Daoy (cell line): ENCODE measurements at places on chromosomes 16 and 17. TPM values are rescaled to one million over a fixed set of nuclear protein-coding genes. Genes with fewer than 3 reads are reported as not detected.

C17orf100 gene
- total RNA-seq: 0.06 and 0.71 TPM in 2 replicates

FAHD1 gene
- total RNA-seq: 26.6 and 50.7 TPM in 2 replicates

INCA1 gene
- total RNA-seq: 0.23 TPM in 1 of 2 replicates, not detected in the other

CYLD gene
- 21.1 and 29.3 TPM in 2 replicates for total RNA-seq

PPL gene
- total RNA-seq: 0.06 and 0.27 TPM in 2 replicates

PMP22 gene
- 26.7 and 32.4 TPM in 2 replicates for total RNA-seq

EVPL gene
- 0.06 and 0.12 TPM in 2 replicates for total RNA-seq

GRCh38 chr17:2094891-2095535, 40.1 kb downstream of the HIC1 start:
- DNase-seq: peak; percentile 43

- no peak for DNase-seq
These were observed 8.2 kb downstream of the ARL4D start for GRCh38 chr17:43406676-43407645.

- no peak for DNase-seq
These were observed 53.2 kb downstream of the PIPOX start for GRCh38 chr17:29096094-29096493.

DNA sequence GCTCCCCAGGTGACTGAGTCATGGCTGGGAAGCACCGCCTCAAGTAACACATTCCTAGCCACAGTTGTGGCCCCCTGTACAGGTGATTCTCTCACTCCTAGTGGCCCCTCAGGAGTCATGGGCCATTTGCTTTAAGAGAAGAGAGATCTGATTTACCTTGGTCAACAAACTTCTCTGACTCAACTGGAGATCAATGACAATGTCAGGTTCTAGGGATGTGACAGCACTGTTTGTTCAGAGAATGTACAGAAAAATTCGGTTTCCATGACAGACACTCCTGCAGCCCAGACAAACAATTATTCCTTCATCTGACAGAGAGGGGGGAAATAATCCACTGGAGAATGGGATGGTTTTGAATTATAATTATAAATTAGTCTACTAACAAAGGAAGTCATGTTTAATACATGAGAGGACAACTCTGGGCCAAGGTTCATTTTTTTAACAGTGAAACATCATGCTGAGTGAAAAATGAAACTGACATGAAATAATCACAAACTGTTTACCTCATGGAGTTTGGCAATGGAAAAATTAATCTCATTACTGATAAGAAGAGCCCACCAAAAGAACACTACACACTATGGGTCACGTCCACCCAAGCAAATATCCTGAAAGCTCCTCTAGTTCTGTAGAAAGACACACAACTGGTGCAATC, 9.7 kb downstream of the ERN1 start:
- DNase-seq: no peak

DNA sequence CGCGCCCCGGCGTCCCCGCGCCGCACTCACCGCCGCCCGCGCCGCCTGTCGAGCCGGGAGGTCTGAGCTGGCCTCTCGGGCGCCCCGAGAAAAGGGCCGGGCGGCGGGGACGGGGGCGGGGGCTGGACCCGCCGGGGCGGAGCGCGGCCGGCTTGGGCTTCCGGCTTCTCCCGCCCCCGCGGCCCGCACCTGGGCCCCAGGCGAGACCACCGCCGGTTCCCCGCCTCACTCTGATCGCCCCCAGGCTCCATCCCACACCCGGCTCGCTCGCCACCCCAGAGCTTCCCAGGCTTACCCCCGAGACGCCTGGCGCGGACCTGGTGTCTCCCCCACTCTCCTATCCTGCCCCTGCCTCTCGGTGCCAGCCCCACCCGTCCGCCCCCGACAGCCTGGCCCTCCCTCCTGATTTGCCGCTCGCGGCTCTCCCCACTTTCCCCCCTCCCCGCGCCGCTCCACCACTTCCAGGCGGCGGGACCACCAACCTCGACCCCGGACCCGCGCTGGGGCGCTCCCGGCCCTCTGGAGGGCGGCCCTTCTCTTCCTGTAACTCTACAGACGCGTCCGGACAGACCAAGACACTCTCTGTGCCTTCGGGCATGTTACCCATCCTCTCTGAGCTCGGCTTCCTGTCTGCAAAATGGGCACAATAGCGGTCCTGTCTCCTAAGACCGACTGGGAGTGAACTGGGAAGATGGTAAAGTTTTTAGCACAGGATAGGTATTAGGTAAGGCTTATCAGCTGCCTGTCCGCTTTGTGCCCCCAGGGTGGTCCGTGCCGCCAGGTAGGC, at the start of gene LITAF:
Gene LITAF (minus strand): TSS at position 64 of the 787 bp plus-strand sequence. CDS start 30,189 bp downstream, outside the sequence.
- DNase-seq: peak; percentile 64

GRCh38 chr17:10127819-10128425, 70.5 kb downstream of the GAS7 start:
- DNase-seq: peak; percentile 87

DNA sequence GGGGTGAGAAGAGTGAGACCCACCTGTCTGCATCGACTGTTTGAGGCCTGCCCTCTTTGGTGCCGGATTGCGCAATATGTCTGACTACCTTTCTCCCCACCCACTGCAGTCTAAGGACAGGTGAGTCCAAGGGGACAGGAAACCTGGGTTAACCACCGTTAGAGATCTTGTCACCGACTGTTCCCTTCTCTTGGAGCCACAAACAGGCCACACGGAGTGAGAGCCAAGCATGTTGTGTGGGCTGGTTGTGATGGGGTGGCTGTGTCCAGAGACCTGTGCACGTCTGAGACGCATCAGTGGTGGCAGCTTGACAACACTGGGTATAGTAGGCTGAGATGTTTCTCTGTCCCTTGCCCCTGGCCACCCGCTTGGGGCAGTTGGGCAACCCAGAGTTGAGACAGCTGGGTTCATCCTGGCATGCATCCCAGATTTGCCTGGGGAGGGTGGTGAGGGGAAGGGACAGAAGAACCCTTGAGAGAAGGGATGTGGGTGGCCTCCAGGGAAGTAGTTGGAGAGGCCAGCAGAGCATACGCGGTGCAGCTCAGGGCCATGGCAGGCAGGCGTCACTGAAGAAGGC, 21.4 kb downstream of the MPRIP start:
- DNase-seq: no peak

GRCh38 chr17:1376061-1376460, 24.0 kb downstream of the YWHAE start:
- DNase-seq: no peak

- DNase-seq: peak; percentile 3
These were observed 27.4 kb downstream of the TNFRSF13B start for GRCh38 chr17:16944334-16945135.

DNA sequence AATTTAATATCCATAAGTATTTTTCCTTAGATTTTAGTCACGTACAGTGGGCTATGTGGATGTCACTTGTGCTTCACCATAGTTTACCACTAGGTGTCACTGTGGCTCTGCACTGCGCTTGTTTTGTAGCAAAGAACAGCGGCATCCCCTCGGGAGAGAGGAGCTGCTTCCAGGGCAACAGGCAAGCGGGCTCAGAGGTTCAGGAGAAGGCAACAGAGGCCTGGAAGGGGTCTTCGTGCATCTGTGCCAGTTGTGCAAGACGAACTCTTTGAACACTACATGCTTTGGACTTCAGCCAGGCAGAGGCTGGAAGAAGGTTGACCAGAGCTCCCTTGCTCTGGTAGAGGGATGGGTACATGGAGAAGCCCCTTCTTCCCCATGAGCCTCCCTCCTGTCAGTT, 20.6 kb downstream of the CYB561 start:
- DNase-seq: peak; percentile 76
